ENCODE measurements at places on chromosomes 5 and 9. TPM values are rescaled to one million over a fixed set of nuclear protein-coding genes. Genes with fewer than 3 reads are reported as not detected.

DNA sequence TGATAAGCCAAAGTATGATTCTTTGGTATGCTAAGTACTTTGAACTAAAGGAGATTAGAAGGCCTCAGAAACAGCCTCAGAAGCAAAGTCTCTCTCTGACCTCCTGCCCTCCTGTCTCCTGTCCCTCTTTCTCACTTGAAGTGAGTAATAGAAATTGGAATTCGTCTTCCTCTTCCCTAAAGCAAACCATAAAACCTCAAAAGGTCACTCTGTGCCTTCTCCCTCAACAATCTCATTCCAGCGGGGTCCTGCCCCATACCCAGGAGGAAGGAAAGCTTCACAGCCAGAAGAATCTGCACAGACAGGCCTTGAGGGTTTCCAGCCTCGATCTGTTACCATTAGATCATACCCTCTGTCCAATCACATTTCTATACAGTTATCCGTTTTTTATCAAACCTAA is 87.8 kb downstream of the HAPLN1 start:
- DNase-seq: no peak

DNA sequence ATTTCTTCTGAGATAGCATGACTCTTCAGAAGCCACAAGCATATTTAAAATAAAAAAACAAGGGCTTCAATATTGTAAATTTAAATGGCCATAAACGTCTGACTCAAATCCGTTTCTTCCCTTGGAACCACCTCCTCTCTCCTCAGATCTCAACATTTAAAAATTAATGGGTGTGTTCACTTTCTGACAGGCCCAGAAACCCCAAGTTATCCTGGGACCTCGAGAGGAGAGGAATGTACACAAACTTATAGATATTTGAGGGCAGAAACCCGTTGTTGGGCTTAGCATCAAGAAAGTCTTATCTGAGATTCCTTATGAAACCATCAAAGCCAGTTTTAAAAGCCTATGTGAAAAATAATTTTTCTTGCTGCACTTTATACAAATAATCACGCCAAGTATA is 29.2 kb downstream of the MLLT3 start:
- DNase-seq: no peak

DNA sequence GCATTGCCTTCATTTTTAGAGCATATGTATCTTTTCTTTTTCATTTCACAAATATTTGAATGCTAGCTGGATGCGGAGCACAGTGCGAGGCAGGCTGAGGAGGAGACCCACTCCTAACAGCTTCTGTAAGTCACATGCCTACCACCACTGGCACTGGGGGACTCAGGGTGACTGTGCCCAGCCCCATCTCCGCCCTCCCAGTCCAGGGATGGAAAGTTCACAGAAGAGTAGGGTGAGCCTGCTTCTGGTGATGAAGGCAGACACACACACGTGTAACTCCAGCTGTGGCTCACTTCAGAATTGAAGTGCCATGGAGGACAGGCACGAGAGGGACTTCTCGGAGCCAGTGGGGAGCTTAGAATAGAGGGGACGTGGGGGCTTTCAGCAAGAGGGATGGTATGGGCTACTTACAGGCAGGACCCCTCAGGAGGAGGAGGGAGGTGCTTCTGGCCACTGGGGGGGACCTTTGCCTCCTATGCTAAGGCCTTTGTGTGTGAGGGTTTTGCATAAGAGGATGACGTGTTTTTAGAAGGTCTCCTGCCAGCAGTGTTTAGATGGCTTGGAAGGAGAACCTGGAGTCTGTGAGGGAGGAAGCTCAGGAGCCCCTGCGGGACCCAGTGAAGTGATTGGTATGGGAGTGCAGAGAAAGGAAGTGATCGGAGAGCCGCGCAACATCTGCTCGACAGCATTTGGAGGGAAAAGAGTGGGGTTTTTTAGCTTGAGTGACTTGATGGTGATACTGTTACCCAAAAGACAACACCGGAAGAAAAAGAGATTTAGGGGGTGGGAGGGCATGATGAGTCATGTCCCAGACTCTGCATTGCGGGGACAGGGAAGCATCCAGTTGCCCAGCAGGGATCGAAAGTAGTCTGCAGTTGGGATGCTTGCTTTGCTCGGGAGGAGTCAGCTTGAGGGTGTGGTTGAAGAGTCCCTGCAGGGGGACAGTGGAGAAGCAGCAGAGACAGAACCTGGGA is 163.5 kb upstream of the OTULINL start:
- no peak for DNase-seq

The CAPSL gene
- total RNA-seq: not detected

DNA sequence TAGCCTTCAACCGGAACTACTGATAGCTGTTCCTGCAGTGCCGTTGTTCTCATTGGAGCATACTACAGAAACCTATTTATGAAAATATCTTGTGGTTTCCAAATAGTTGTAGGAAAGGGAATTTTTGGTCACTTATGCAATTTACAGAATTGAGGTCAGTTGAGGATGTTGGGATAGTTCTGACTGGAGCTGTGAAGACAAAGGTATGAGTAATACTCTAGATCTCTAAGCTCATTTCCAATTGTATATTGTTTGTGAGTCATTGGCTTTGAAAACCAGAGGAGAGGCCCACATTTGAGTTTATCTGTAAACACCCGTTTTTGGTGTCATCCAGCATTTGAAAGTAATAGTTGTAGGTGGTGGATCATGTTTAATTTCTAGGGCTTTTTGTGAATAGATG is 561.3 kb upstream of the WWC1 start:
- no peak for DNase-seq

- DNase-seq: no peak
Measured at GRCh38 chr9:91746357-91746756, 203.7 kb downstream of the ROR2 start.

DNA sequence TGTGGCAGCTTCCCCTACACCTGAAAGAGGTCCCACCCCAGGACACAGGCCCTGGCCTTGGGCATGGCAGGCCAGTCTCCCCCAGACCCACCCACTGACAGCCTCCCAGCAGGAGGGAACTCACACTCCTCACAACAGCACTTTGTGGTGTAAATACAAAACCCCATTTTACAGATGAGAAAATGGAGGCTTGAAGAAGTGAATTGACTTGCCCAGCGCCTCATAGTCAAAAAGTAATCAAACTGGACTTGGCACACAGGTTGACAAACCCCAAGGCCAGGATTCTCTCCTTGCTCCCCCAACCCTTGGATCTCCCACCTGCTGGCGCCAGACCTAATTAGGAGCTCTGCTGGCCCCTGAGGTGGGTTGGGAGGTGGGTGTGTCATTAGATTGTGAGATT is 29.2 kb upstream of the NEK6 start:
- DNase-seq: no peak

GRCh38 chr9:137304383-137305059 is 2.5 kb upstream of the NRARP start:
- DNase-seq: no peak

The F12 gene
- total RNA-seq: not detected

DNA sequence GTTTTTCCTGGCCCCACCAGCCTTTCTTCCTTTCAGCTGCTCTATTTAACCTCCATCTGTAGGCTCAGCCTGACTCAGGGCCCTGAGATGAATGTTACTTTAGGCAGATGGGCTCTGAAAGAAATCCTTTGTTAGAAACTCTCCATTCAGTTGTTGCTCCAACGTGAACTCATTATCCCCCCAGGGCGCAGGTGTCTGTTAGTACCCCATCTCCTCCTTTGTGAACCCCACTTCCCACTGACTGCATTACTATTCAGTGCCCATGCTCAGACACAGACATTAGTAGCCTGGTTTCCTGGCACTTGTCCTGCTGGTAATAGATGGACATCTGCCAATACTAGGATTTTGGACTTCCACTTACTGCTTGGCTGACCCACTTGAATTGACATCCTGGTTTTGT is 1271.6 kb downstream of the PTPRD start:
- no peak for DNase-seq

GRCh38 chr5:7014611-7015010 is 301.4 kb downstream of the TENT4A start:
- DNase-seq: no peak

GRCh38 chr5:82018462-82018861 is 46.6 kb downstream of the ATG10 start:
- DNase-seq: no peak

DNA sequence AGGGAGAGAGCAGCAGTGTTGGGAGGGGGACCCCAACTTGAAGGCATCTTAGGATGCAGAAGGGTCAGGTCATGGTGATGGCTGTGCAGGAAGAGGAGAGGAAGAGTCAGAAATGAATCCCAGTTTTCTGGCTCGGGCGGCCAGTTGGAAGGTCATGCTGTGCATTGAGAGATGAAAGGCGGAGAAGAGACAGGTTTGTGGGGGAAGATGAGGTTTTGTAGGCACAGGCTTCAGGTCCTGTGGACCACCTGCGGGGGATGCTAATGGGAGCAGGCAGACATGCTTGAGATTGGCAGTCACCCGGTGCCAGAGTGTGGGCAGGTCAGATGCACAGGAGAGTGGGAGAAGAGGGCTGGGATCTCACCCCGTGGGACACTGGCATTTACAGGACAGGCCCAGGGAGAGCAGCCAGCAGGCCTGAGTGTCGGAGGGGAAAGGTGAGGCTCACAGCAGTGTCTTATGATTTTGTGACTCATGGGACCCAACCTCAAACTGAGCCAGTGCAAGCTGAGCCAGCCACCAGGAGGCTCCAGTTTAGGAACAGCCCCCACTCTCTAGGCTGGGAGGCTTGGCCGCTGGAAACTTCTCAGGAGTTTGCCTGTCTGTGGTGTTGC is 17.5 kb downstream of the STXBP1 start:
- no peak for DNase-seq

The LHX3 gene
- not detected for total RNA-seq

DNA sequence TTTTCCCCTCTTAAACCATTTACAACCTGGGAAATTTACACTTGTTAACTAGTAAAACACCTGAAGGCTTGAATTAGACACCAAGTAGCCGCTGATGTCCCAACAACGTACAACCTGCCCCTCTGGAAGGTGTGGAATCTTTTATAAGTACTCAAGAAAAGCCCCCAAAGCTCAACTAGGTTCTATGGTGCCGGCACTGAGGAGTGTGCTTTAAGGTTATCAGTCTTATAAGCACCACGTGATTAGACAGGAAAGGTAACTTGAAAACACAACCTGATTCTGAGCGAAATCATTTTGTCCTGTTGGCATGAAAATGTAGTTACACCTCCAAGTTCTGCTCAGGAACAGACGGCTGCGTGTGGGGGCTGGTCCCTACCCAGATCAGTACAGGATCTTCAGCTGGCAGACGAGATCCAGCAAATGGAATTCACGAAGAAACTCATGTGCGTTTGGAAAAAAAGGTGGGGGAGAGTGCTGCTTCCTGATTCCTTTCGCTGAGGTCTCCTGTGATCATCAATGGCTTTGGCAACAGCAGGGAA is 195.5 kb downstream of the MEF2C start:
- no peak for DNase-seq

The SLC46A2 gene
- total RNA-seq: not detected

- DNase-seq: no peak
Measured at GRCh38 chr5:55600497-55601203, 65.9 kb upstream of the PLPP1 start.

DNA sequence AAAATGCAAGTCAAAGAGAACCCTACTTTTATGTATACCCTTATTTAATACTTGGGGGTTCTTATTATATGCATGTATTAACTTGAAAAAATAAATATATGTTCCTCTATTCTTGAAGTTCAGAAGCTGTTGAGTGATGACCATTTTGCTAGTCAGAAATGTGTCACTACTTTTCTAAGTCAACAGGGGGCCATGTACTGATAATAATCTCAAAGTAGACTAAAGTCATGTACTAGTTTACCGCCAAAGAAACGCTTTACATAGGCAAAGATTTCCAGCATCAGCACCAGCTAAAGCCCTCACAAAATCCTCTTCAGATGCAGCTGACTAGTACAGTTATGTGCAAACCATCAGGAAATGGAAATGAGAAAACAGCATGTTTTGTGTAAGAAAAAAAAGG is 5.7 kb upstream of the BHMT start:
- DNase-seq: no peak

DNA sequence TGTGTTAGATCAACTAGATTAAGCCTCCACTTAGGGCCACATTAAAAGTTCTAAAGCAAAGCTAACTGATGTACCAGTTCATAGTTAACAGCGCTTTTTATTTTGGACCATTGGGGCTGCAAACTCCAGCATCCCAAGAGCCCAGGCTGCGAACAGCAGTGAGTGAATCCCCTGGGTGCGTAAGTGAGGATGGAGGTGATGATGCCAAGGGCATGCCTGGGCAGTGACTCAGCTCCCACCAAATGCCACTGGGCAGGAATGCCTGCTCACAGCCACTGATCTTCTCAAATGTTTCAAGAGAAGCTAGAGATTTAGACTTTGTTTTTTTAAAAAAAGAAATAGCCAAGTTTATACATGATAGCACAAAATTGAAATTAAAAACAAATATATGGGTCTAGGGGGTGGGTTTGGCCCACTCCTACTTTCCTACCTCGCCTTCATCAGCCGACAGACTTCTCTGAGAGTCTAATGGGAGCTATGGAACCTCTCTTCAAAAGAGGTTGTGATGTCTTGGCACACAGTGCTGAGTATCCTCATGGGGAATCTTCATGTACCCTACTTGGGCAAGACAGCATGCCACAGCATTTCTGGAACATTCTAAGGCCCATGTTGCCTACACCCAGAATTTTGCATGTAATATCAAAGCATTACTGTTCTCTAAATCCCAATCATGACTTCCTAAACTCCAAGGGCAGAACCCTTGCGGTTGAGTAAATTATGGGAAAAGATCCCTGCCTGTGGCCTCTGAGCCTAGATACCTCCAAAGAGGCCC is 398.1 kb downstream of the EBF1 start:
- no peak for DNase-seq

The LCN1 gene
- not detected for total RNA-seq

All from heart right ventricle (tissue), 16 donors.